ENCODE measurements at places on chromosomes 5 and 9.

GRCh38 chr5:108326982-108327381 lies 54.9 kb downstream of the FBXL17 start:
- no peak for DNase-seq

GRCh38 chr9:133058071-133058470 lies 3.7 kb upstream of the CEL start:
- no peak for DNase-seq

DNA sequence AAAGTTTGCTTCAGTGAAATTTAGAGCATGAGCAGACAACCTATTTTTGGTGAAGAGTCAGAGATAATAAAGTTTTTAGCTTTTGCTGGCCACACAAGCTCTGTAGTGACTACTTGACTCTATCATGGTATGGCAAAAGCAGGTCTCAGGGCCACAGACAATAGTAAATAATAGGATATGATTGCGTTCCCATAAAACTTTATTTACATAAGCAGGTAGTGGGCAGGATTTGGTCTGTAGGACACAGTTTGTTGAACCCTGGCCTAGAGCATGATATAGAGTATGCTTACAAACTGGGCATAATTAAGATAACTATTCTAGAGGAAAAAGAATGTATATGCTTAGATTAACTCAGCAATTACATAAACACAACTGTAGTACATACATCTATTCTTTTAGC lies 30.1 kb downstream of the ITGA1 start:
- DNase-seq = no peak

GRCh38 chr9:101650142-101650541 lies 55.4 kb upstream of the PPP3R2 start:
- no peak for DNase-seq

DNA sequence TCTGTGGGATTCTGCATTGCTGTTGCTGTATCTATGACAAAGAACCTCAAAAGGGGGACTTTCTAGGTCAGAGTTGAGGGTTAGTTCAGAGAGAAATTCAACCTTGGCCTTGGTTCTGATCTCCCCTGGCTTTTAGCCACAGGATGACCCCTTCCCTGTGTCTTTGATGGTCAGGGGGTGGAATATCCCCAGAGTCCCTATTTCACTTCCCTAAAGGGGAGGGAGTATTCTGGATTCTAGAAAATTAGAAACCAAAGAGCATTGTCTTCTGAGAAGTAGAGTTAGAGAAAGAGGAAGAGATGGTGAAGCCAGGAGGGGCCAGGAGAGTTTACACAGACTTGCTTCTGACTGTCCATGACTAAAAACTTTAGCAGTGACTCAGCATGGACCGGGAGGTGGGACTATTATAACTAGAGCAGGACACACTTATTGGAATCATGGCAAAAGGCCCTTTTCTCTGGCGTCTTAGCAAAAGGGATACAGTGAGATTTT lies 56.2 kb upstream of the LPAR1 start:
- DNase-seq = peak; percentile 28

- no peak for DNase-seq
Measured at GRCh38 chr9:122227575-122227900, 1.2 kb downstream of the LHX6 start.

- DNase-seq = no peak
Measured at GRCh38 chr5:96649681-96650540, 12.3 kb upstream of the CAST start.

- no peak for DNase-seq
Measured at GRCh38 chr9:114717908-114718486, 36.0 kb upstream of the TEX48 start.

DNA sequence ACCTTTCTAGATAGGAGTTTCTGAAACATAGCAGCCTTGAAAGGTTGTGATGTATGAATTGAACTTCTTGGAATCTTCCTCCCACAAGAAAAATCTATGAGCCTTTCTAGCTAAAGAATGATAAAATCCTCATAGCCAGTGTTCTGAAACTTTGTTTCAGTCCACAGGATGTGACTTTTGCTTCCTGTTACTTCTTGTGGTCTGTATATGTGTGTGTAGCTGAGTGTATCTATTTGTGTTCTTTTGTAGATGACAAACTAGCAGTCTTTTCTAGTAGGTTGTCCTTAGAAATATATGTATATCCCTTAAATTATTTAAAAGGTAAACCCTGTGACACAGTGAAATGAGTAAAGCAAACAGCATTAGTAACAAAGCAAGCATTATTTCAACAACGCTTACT lies 188.8 kb downstream of the MRPS30 start:
- DNase-seq = no peak

DNA sequence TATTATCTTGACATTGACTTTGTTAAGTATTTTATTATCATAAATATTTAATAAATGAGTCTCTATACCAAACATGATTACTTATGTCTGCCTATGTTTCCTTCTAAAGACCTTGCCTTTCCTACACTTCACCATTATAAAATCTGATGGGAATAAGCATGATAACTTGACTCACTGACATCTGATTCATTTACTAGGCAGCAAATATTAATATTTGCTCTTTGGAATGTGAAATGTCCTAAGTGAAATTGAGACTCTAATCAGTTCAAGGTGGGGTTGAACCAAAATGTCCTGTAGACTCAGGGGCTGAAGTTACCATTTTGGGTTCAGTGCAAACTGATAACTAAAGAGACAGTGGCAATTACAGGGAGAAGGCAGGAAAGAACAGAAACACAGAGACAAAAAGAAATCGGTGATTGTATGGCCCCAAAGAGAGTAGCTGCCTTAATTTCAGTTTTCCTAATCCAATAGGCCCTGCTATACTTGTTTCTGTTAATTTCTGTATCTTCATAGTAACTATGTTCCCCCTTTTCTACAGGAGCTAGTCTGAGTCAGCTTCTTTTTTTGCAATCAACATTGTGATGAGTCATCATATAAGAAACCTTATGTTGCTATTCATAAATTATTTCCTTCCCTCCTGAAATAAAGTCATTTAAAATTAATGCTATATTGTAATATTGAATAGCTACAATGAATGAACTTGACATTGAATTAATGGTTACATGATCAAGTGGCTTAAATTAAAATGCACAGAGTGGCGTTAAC lies 296.8 kb downstream of the PDE4D start:
- DNase-seq = no peak

GRCh38 chr9:135478829-135479468 lies 633 bp upstream of the PPP1R26 start:
- no peak for DNase-seq

GRCh38 chr5:175021321-175021720 lies 296.9 kb downstream of the MSX2 start:
- no peak for DNase-seq

- DNase-seq = no peak
Measured at GRCh38 chr5:33409435-33410170, 31.2 kb upstream of the TARS1 start.

GRCh38 chr5:163189023-163189553 lies 248.3 kb upstream of the CCNG1 start:
- DNase-seq = no peak
